ENCODE measurements at places on chromosomes 7 and 10.

DNA sequence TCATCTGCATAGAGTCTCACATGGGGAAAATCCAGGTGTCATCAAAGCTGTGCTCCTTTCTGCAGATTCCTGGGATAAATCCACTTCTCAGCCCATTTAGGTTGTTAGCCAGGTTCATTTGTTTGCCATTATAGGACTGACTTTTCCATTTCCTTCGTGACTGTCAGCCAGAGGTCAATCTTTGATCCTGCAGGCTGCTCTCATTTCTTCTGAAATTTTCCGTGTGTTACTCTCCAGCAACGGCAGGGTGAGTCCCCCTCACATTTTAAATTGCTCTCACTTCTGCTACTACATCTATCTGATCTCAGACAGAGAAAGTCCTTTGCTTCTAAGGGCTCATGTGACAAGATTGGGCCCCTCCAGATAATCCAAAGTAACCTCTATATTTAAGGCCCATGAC, 150.7 kb upstream of the BET1 start:
- no peak for DNase-seq

DNA sequence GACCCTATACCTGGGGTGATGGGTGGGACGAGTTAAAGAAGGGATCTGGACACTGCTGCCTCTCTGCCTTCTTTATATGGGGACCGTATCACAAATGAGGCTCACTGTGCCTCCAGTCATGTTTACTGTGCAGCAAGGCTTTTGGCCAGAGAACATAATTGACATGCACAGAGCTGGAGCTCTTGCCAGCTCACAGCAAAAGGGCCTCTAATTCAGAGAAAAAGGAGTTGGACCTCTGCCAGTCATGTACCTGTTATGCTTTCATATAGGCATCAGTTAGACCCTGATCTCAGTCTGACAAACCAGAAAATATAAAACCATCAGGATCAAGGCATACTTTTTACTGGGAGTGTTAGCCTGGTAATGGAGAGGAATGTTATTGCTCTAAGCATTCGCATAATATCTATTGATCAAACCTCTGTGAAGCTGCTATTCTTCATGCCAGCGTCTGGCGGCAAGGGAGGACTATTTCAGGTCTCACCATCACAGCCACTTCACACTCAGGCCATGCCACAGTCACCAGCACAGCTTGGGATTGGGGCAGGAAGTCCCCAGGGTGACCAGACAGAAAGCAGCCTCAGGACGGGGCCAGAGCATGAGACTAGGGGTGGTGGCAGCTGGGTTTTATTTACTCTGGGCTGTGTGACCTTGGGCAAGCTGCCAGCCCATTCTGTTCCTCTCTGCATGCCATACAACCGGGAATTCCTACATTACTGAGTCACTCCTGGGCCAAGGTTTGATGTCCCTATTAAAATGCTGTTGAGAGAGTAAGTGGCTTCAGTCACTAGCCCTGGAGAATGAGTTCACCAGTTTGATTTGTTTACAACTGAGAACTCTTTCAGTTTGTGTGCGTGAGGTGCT, 90.1 kb downstream of the NPSR1 start:
- DNase-seq, result no peak

DNA sequence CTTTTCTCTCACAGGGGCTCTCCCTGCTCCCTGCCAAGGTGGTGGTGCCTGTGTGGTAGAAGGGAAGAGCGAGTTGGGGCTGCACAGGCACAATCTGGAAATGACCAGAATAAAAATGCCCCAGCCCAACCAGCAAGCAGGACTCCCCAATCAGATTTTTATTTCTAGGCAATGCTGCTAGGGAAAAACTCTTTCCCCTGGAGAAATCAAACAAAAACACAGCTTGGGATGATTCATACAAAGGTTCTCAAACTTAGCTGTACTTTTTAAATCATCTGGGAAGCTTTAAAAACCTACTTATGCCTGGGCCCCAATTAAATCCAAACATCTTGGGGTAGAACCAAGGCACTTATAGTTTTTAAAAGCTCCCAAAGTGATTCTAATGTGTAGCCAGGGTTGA, 243.2 kb downstream of the HTR7 start:
- DNase-seq, result no peak

GRCh38 chr10:14884082-14884481, 5.4 kb downstream of the SUV39H2 start:
- DNase-seq, result no peak

- peak; percentile 8 for DNase-seq
These were observed 631 bp downstream of the RTKN2 start for GRCh38 chr10:62268027-62268398.

GRCh38 chr10:92590623-92591549, 2.0 kb upstream of the KIF11 start:
- peak; percentile 11 for DNase-seq

DNA sequence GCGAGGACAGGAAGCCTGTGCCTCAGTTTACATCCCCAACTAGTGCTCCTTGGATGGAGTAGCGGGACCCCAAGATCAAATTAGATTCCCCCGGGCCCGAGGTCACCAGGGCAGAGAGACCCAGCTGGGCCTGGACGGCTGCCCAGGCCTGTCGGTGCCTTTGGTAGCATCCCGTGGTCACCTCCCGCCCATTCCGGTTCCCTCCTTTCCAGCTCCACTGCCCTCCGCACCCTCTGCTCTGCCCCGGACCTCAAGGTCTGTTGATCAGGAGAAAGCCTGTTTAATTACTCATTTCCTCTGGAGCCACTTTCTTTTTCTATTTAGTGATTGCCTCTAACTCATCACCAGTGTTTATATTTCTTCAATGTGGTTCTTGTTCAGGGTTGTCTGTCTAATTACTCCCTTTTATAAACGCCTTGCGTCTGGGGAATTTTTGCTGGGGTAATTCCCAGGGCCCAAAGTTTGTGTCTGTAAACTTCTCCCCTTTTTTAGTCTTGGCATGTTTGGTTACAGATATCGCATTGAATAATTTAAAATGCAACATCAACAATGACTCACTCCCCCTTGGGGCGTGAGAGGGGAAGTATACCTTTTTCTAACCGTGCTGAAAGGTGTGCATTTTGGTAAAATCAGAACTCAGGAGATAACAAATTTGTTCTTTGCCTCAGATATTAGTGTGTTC, 1.9 kb downstream of the FOXK1 start:
- peak; percentile 35 for DNase-seq

GRCh38 chr7:130157700-130158099, 47.5 kb downstream of the TMEM209 start:
- DNase-seq, result no peak

GRCh38 chr10:28875549-28876081, 198.3 kb downstream of the BAMBI start:
- DNase-seq, result no peak

DNA sequence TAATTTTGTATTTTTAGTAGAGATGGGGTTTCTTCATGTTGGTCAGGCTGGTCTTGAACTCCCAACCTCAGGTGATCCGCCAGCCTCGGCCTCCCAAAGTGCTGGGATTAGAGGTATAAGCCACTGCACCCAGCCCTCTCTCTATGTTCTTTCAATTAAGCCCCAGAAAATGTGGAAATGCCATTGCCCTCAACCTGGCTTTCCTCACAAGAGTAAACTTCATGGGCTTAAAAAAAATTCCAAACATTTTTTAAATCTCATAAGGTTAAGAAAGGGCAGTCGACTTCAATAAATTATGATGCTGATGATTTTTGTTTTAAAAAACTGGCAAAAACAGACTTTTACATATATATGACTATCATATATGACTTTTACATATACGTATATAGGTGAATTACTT, 107.6 kb downstream of the TES start:
- no peak for DNase-seq

DNA sequence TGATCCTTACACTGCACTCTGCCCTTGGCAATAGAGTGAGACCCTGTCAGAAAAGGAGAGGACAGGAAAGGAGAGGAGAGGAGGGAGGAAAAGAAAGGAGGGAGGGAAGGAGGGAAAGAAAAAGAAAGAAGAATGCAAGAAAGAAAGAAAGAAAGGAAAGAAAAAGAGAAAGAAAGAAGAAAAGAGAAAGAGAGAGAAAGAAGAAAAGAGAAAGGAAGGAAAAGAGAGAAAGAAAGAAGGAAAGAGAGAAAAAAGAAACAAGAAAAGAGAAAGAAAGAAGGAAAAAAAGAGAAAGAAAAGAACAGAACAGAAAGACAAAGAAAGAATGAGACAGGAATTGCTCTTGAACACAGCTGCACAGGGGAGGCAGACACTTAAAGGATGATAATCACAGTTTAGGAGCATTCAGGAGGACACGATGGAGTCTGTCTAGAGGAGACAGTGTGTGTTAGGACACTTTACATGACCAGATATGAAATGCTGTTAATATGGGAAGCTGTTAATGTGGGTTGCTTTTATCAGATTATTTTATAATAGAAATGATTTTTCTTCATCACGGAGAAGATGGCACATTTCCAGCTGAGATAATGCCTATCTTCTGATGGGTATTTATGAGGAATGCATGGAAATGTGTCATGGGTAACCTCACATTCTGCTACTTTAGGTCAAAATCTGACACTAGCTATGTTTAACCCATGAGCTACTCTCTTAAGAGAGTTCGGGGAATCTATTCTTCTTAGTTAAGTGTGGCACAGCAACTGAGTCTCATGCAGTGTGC, 160.5 kb downstream of the BAMBI start:
- DNase-seq, result no peak

GRCh38 chr7:1106063-1106792, 18.3 kb downstream of the GPER1 start:
- DNase-seq, result no peak

DNA sequence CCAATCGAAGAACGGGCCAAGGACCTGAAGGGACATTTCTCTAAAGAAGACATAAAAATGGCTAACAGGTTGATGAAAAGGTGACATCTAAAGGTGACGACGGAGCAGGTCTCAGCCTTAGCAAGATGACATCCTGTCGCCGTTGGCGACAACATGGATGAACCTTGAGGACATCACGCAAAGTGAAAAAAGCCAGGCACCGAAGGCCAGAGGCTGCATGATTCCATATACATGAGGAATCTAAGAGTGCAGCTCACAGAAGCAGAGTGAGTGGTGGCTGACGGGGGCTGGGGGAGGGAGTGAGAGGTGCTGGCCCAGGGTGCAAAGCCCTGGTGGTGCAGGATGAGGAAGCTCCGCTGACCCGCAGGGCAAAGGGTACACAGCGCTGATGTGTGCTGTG, 34.1 kb upstream of the NKX6-2 start:
- no peak for DNase-seq

DNA sequence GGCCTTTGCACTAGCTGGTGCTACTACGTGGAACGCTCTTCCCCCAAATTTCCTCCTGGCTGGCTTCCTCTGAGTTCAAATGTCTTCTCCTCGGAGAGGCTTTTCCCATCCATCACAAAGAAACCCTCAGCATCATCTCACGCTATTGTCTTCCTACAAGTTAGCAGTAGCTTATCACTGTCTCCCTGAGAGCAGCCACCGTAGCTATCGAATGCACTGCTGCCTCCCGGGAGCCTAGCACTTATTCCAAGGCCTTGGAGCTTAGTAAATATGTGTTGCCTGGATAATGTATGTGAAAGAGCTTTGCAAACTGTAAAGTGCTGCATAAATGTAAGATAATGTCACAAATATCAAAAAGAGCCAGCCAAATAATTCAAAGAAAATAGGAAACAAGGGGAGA, 124.4 kb downstream of the KCNMA1 start:
- no peak for DNase-seq
